CD4-positive, alpha-beta T cell treated with Interleukin-15 for 4 hours (primary cell): ENCODE measurements at places on chromosomes 2 and 18.

DNA sequence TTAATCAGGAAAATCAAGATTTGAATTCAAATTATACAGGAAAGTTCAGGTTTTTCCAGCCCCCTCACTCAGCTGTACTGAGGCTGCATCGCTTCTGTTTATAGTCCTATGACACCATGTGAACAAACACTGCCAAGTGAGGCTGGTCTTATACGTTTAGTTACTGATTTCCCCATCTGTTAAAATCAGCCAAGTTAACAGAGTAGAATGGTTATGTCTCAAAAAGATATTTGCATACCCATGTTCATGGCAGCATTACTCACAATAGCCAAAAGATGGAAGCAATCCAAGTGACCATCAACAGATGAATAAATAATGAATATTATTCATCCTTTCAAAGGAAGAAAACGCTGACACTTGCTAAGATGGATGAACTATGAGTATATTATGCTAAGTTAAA, 43.8 kb downstream of the REEP1 start:
- DNase-seq: no peak

GRCh38 chr2:204039298-204039838, 102.8 kb downstream of the ICOS start:
- no peak for DNase-seq

DNA sequence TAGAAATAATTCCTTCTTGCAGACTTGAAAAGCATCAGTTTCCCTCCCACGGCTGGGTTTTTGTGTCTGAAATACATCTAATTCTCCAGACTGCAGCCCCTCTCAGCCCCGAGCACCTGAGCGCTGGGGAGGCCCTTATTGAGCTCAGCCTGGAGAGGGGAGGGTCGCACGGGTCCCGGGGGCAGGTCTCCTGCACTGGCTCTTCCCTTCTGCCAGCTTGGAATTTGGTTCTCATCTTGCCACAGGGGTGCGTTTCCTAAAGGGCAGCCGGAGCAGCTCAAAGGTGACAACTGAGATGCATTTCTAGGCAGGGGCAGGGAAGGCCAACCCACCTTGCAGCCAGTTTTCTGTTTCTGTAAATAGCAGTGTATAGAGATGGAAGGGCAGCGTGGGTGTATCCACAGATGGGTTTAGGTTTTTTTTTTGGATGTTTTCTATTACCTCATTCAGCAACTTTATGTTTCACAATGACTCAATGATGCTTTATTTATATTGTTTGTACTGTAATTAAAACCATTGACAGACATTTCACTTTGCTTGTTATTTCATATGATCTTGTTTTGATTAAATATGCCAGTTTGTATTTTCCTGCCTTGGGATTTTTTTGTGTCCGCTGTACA, 37.0 kb downstream of the GBX2 start:
- DNase-seq: no peak

DNA sequence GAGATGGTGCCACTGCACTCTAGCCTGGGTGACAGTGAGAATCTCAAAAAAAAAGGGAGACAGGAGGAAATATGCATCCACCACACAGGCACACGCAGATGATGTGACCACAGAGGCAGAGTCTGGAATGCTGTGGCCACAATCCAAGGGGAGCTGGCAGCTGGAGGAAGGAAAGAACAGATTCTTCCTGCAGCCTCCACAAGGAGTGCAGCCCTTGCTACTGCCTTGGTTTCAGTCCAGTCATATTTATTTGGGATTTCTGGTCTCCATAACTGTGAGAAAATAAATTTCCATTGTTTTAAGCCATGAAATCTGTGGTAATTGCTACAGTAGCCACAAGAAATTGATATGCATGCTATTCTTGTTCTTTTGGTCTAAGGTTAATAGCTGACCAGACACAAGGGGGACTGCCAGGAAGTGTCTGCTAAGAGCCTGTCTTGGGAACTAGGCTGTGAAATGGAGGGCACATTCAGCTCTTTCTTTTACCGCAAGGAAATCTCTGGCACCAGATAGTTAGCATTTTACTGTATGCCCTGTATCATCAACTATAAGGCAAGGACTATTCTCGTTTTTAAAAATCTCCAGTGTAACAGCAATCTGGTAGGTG, 133.1 kb upstream of the SEC11C start:
- no peak for DNase-seq

- DNase-seq: no peak
Measured at GRCh38 chr18:36302676-36303075, 5.2 kb downstream of the FHOD3 start.
